ENCODE measurements at places on chromosomes 12 and 14. TPM values are rescaled to one million over a fixed set of nuclear protein-coding genes. Genes with fewer than 3 reads are reported as not detected.

Gene CLEC4C
- total RNA-seq, result not detected

Gene TGM1
- 16.1 TPM for total RNA-seq

Gene EGLN3
- 4.9 TPM for total RNA-seq

DNA sequence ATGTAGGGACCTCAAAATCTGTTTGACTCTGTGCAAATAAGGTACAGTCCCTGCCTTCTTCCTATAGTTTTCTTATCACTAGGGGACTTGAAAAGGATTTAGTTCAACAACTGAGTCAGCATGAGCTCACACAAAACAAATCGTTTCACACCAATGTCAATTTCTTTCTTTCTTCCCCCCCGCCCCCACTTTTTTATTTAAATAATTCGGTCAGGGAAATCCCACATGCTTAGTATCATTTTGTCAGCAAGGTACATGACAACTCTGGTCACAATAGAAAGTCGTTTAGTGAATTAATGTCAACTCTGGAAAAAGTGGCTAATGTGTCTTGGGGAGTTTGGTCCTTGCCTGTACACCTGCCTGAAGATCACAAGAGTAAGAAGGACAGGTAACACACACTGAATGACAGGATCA is 232.2 kb upstream of the PLEKHG7 start:
- peak; percentile 33 for DNase-seq

DNA sequence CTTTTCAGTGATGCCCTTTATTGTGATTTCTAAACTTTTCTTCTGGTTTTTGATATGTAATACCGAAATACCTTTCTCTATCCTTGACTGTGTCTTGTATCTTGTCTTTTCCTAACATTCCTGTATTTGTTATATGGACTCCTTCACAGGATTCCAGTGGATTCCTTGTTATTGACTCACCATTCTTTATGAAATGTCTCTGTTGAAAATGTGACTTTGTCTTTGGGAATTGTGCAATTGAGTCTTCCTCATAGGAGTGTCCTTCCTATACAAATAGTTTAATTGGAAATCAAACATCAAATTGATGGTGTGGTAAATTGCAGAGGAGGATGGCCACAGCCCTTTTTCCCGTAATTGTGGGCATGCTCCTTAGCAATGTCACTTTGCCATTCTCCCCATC is 296.6 kb upstream of the KITLG start:
- no peak for DNase-seq

DNA sequence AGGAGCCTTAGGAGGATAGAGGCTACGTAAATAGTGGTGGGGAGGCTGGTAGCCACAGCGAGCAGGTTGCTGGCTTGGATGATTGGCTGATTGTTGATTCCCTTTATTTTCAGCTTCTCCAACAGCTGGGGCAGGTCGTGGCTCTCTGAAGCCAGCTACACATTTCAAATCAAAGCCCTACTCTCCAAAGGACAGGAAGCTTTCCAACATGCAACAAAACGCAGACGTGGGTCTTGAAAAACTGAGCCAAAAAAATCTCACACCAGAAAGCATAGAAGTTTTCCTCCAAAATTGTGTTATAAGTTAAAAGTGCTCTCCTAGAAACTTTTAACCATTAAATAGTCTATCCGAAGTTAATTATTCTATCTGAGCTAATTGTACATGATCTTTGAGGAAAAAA is 37.6 kb upstream of the PRICKLE1 start:
- DNase-seq, result no peak

DNA sequence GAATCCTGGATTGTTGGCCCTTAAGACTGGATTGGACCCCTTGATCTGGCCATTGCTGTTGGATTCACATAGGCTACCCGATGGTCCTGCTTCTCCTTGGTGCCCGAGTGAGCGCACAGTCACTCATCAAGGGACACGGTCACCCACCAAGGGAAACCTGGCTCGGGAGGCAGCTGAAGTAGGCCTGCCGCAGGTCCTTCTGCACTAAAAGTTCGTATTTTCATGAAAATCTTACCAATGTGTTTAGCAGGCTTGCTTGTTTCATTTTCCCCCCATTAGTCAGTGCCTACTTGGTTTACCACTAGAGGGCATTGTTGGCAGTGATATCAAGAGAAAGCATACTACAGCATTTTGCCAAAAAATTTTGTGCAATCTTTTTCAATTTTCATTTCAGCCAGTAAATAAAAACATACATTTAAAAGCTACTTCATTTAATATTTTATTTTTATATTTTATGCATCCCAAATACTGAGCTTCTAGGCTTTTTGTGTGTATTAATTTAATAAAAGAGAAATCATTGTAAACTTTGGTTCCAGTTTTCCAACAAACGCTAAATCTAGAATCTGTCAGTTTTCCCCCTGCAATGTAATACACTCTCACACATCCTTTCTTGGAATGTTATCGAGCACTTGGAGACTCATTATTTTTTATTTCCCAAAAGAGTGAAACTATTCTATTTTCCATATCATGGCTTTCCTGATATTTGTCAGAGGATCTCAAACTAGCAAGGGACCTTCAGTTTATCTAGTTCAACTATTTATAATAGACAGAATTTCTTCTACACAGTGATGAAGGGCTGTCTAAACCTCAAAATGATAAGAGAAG is 116.7 kb downstream of the LMNTD1 start:
- DNase-seq, result peak; percentile 38

DNA sequence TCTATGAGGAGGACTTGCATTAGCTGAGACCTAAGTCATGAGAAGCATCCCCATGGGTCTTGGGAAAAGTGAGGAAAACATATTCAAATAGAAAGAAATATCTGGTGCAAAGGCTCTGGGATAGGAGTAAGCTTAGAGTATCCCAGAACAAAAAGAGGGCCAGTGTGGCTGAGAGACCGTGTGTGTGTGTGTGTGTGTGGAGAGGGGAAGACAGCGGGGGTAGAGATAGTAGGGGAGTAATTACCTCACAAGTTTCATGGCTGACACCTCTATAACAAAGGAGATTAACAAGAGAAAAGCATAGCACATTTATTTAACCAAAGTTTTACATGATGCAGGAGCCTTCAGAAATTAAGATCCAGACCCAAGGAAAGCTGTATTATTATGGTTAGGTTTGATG is 440.5 kb downstream of the RAD51B start:
- DNase-seq, result no peak

DNA sequence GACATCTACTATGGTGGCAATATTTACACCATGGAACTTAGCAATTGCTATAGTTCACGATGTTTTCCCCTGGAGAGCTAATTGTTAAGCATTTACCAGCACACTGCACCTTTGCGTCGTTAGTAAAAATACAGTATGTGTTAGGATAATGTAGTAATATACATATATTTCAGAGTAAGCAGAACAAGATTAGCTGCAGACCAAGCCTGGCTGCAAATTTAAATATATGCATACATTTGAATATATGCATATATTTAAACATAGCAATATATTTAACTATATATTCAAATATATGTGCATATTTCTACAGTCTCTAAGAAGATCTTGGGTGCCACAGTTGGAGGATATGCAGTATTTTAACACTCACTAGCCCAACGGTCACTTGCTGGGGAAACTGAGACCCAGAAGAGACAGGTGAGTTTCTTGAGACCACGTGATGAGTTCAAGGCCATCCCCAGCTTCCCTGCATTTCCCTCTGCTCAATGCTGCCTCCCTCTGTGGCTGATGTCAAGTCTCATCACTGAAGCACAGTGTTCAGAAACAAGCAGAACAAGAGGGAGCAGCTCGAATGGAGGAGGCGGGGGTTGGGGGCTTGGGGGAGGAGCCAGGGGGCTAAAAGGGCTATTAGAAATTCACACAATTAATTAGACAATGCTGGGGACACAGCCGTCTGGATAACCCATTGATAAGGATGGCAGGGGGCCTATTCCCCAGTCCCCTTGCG is 708.0 kb downstream of the MED13L start:
- DNase-seq, result no peak

- DNase-seq, result no peak
Observed at GRCh38 chr12:107045186-107045585, 48.2 kb downstream of the CRY1 start.

- DNase-seq, result no peak
Observed at GRCh38 chr12:24012528-24012927, 63.1 kb upstream of the SOX5 start.

GRCh38 chr12:64918344-64918743 is 93.9 kb downstream of the TBC1D30 start:
- no peak for DNase-seq

DNA sequence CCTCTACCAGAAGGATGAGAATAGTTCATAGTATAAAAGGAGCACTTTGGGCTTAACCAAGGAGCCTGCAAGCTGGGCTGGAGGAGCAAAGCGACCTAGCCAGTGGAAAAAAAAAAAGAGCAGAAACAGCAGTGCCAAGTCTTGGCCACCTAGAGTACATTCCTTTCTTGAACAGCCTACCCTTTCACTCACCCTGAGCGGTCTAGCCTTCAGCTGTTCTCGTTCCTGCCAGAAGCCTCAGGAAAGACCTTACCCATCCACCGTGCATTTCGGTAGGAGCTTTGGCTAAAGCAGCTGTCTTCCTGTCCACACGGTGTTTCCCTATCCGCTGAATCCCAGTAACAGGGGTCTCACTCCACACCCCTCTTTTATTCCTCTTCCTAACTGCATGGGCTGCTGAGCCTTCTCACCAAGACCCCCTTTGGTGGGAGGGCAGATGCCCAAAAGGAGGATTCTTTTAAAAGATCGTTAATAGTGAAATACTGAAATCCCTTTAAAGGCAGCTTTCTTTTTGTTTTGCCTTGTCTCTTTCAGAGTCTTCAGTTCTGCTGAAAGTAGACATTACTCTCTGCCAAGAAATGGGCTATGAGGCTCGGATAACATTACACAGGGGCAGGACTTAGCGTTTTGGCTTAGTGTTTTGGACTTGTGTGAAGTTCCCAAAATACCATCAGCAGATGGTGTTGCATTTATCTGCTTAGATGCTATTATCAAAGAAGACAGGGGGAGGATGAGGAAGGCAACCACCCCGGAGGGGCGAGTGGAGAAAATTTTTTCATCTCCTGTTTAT is 88.5 kb upstream of the METAP2 start:
- DNase-seq, result no peak

DNA sequence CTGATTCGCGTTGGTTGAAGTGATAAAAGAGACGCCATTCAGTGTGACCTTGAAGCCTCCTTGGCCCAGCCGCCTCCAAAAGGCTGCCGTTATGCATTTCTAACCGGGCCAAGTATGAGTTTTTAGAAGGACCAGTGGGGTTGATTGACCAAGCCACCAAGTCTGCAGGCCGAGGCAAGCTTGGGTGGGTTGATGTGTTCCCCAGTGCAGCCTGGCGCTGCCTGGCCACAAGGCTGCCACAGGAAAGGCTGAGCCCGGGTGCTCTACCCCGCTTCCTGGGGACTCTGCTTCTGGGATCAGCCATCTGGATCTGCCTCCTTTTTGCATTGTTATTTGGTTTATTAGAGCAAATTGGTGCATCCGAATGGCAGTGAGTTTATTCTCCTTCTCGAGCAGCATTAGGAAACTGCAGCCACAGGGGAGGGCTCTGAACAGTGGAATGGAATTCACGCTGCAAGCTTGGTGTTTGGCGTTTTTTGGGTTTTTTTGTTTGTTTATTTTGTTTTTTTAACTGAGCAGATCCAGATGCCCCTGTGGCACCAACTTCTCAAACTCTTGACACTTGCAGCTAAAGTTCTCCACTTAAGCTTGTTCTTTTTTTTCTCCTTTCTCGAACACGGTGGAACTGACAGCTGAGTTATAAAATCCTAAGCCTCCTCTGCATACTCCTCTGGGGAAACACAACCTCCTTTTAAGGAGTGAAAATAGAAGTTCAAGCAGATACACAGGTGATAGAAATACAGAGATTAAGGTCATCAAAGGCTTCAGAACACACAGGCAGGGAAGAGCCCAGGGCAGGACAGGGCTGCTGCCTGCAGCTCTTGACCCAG is 145.4 kb upstream of the FKBP4 start:
- no peak for DNase-seq

DNA sequence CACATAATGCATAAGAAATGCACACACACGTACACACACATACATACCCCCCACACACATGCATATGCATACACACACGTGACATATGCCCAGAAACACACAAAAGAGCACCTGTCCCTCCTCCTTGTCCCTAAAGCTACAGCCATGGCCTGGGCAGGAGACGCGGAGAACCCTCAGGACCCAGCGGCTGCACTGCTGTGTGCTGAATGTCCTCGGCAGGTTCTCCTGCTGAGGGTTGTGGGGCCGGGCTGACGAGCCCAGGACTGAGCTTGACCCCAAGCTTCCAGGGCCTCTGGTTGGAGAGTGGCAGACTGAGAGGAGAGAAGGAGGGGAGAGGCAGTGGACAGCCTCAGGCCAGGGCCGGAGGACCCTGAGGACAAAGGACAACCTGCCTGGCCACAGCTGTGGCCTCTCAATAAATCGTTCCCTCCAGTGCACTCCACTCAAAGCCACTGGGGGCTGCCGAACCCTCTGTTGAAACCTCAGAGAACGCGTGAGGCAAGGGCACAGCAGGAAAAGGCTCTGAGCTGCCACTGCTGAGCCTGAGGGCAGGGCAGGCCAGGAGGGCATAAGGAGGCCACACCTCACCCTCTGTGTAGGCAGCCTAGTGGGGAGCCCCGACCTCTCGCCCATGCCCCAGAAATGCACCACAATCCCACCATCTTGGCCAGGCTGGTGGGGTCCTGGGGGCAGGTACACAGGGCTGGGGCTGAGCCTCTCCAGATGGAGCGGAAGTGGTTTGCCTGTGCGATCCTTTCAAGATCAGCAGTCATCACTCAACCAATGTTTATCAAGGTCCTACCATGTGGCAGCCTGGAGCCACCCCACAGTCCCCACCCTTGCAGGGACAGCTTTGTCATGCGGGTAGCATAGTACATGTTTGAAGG is 3.1 kb downstream of the CACNA2D4 start:
- peak; percentile 48 for DNase-seq

GRCh38 chr12:19382563-19382962 is 56.7 kb upstream of the AEBP2 start:
- no peak for DNase-seq

DNA sequence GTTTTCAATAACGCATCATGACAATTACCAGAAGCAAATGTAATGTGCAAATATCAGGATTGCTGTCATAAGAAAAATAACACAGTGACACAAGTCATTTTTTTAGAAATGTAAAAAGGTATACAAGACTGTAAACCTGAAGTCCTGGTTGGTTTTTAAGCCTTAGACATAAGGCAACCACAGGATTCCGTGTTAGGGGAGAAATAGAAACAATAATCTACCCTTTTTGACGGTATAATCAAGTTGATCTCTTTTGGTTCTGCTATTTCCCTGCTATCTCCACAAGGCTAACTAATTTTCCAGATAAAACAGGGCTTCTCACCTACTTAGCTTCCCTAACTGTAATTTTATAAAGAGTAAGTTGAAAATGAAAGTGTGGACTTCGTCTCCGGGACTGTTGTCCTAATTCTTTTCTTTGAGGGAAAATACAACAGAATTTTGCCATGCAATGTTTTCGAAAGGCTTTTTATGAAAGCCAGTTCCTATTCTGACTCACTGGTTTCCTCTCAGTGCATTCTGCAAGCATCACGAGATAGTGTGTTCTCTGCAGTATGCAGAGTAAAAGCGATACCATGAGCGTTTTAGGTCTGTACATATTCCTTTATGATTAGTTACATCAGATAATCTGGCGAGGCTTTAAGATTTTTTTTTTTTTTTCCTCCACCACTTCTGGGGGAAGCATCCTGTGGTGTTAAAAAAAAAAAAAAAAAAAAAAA is 10.6 kb downstream of the MYO1H start:
- no peak for DNase-seq

GRCh38 chr12:57250541-57250940 is 446 bp downstream of the STAC3 start:
- no peak for DNase-seq
